ENCODE measurements at places on chromosomes 16 and 17.

GRCh38 chr16:10037751-10038150, 144.5 kb downstream of the GRIN2A start:
- no peak for DNase-seq

DNA sequence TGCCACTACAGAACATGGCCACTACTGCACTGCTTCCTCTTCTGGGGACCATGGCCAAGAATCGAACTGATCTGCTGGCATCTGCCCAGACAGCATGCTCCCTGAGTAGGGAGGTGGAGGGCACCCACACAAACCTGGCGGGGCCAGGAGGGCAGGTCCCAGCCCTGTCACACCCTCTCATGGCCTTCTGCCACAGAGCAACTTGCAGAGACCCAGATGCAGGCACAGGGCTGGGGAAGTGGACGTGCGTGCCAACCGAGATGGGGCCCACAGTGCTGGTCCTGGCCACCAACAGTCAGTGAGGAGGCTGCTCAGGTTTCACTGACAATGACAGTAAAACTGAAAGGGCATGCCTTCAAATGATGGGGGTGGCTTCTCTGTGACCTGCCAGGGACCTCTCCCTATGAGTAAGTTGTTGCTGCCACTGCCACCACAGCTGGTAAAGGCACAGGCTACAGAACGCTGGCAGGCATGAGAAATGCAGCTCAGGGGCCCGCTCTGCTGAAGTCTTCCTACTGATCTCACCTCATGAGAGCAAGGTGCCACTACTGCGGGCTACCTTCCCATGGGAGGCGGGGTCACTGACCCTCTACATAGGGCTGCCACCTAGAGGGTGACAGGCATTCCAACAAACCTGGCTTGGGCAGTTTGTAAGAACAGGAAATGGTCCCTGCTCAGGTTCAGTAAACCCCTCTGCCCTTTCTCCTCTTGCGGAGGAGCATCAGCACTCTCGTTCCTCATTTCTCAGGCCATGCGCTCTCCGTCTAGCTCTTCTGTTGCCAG, 15.5 kb downstream of the HIC1 start:
- DNase-seq: no peak

- no peak for DNase-seq
Measured at GRCh38 chr17:774313-774584, 7.8 kb downstream of the GLOD4 start.

DNA sequence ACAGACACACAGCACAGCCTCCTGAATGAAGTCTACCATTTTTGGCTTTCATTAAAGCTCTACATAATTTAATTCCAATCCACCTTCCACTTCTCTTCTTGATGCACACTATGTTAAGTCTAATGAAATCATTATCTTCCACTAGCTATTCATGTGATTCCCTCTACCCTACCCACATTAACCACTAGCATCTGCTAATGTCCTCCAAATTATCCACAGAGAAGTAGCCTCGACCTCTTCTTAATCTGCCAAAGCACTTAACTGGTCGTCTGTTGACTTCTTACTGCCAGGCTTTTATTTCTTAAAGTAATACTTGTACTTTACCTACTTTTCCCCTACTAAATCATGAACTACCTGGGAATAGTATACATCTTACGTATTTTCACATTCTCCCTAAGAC, 91.8 kb downstream of the NCOR1 start:
- no peak for DNase-seq

- DNase-seq: no peak
Measured at GRCh38 chr17:13735444-13735843, 133.7 kb upstream of the HS3ST3A1 start.

GRCh38 chr17:39618246-39618913, 8.4 kb upstream of the PPP1R1B start:
- DNase-seq: no peak

DNA sequence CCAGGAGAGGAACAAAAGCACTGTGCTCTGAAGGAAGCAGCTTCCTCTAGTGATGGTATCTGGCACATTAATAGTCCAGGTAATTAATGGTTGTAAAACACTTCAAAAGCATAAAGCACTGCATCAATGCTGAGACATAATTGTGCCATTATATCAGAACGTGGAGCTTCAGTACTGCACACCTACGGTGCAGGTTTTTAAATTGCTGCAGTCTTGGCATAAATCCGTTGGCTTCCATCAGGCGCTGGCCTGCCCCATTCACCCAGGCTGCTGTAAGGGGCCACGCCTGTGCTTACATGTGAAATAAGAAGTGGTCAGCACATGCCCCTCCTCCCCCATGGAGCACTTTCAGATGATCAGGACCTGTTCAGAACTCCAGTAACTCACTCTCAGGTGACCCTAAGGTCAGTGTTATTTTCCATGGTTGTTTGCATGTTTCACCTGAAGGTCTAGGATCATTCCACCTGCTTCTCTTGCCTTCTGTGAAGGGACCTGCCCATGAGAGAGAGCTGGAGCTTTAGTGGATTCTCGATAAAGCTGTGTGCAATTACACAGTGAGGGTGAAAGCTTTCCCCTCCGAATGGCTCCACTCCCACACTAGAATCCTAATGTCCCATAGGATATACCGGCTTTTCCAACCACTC, 345.3 kb downstream of the CA10 start:
- no peak for DNase-seq

GRCh38 chr17:59851439-59852375, 41.0 kb downstream of the TUBD1 start:
- DNase-seq: no peak

Measured in stimulated activated CD8-positive, alpha-beta memory T cell treated with anti-CD3 and anti-CD28 coated beads, Interleukin-4, amount 100 ng/mL, for 1 hour (primary cell).